Bronchus fibroblast of lung (primary cell): ENCODE measurements at places on chromosomes 5 and 9. TPM values are rescaled to one million over a fixed set of nuclear protein-coding genes. Genes with fewer than 3 reads are reported as not detected.

Gene GHR
- total RNA-seq: 1.0 and 1.3 TPM in 2 replicates

Gene ISL1
- total RNA-seq: not detected in 2 replicates

Gene CSNK1G3
- 26.2 and 32.4 TPM in 2 replicates for total RNA-seq

Gene CCDC192
- not detected in 2 replicates for total RNA-seq

Gene NMUR2
- not detected in 2 replicates for total RNA-seq

Gene CYLC2
- not detected in 2 replicates for total RNA-seq

Gene PCDHB7
- 0.15 and 0.17 TPM in 2 replicates for total RNA-seq

Gene DNM1
- 4.5 and 5.7 TPM in 2 replicates for total RNA-seq

Gene MFAP3
- total RNA-seq: 23.4 and 29.1 TPM in 2 replicates

Gene RBM22
- 28.7 and 29.1 TPM in 2 replicates for total RNA-seq

Gene FGF1
- total RNA-seq: 2.0 and 2.2 TPM in 2 replicates

Gene ESM1
- total RNA-seq: 1.0 and 2.5 TPM in 2 replicates

Gene TRIM7
- total RNA-seq: 5.5 and 7.6 TPM in 2 replicates

Gene ORM1
- not detected in 2 replicates for total RNA-seq

Gene RXFP3
- total RNA-seq: under 0.01 TPM in 1 of 2 replicates, not detected in the other

Gene GOLGA2
- total RNA-seq: 90.8 and 91.0 TPM in 2 replicates

Gene PRLR
- total RNA-seq: 0.30 and 0.84 TPM in 2 replicates

Gene SPTLC1
- total RNA-seq: 69.4 and 76.2 TPM in 2 replicates

Gene CCL28
- 0.34 and 0.89 TPM in 2 replicates for total RNA-seq

Gene ACTBL2
- 0.15 and 0.34 TPM in 2 replicates for total RNA-seq
